Skeletal muscle cell (primary cell): ENCODE measurements at places on chromosomes 4 and X.
A peak's percentile ranks its signal among the peaks of the same experiment; 100 is the strongest.

- no peak for DNase-seq
Observed at GRCh38 chr4:172207886-172208285, 394.7 kb downstream of the GALNTL6 start.

GRCh38 chr4:158259955-158260575 lies 49.8 kb downstream of the TMEM144 start:
- no peak for DNase-seq

DNA sequence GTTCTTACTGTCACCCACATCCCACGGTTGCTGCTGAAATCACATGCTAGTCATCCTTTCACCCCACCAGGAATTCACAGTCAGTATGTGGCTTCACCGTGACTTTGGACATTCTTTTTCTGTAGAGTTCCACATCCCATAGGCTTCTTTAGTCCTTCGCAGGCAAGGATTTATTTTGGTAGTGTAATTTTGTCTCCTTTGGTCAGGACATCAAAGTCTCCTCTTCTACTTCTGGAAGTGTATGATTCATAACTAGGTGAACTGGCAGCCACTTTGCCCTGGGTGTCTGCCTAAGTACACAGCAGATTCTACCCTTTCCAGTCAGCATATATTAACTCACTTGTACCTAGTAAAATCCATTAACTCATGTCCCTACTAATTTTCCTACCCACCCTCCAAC lies 38.3 kb upstream of the MMAA start:
- DNase-seq = no peak

DNA sequence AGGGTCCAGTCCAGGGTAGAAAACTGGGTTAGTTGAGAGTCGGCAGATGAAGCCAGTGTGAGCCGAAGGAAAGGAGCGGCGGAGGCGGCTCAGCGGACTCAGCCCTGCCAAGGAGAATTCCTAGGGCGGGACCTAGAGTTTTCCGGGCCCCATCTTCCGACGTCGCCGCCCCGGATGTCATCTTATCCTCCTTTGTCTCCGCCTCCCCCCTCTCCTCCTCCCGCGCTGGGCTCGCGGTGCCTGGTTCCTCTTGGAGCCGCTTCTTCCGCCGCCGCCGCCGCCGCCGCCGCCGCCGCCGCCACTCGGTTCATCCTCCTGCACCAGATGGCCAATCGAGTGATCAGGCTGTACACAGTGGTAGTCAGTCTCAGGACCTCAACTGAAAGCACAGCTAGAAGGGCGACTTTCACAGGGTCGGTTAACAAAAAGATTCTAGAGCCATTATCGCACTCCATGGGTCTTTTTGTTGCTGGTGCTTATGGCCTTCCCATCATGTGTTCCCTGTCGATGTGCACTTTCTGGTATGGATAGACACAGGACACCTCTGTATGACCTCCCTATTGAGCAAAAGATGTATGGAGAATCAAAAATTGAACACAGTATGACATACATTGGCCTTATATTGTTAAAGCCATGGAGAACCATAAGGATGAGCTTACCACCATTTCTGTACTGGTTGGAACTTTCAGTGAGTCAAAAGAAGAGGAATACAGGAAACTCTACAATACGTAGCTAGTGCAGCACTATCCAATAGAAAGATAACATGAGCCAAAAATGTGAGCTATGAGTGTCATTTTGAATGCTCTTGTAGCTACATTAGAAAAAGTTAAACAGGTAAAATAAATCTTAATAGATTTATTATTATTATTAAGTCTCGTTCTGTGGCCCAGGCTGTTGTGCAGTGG lies 32.4 kb upstream of the THOC2 start:
- peak; percentile 55 for DNase-seq

DNA sequence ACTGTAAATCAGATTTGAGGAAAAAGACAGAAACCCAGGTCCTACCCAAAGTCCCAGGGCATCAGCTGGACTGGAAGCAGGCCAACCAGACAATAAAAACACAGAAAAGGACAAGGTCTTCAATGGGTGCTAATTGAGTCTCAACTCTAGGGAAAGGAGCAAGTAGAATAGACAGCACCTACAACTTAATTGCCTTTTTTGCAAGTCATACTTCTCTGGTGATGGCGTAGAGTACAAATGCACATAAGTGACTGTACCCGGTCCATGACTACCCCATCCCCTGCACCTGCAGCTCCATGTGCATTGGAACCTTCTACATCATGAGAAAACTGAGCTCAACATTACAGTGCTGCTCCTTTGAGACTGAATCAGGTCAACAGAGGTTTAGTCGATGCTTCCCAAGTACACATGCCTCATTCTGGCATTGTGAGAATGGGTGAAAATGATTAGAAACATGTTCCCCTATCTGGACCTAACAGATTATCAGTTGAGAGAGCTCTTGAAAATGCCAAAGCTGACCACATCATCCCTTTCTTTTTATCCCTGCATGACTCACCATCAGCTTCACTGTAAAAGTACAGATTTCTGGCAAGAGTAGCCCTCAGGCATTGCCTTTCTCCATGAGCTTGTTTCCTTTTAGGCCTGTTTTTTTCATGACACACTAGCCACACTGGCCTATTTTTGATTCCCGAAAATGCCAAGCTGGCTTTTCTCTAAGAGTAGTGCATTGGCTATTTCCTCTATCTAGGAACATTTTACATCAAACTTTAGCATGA lies 298.3 kb downstream of the HS3ST1 start:
- peak; percentile 17 for DNase-seq

DNA sequence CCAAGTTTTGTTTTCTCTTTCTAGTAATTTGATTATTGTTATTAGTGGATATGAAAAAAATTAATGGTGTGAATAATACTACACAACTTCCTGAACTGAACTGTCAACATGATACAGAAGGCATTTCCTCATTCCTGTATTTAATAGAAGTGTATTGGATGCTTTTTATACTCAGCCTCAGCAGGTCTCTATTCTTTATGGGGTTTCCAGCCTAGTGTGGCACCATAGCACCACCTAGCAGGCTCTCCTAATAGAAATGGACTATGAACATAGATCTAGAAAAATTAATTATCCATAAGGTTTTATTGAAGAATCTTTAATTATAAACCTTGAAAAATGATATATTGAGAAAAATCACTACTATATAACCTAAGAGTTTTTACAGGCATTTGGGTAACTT lies 52.4 kb downstream of the GLRB start:
- peak; percentile 10 for DNase-seq

GRCh38 chr4:10532155-10532554 lies 74.9 kb upstream of the ZNF518B start:
- no peak for DNase-seq

DNA sequence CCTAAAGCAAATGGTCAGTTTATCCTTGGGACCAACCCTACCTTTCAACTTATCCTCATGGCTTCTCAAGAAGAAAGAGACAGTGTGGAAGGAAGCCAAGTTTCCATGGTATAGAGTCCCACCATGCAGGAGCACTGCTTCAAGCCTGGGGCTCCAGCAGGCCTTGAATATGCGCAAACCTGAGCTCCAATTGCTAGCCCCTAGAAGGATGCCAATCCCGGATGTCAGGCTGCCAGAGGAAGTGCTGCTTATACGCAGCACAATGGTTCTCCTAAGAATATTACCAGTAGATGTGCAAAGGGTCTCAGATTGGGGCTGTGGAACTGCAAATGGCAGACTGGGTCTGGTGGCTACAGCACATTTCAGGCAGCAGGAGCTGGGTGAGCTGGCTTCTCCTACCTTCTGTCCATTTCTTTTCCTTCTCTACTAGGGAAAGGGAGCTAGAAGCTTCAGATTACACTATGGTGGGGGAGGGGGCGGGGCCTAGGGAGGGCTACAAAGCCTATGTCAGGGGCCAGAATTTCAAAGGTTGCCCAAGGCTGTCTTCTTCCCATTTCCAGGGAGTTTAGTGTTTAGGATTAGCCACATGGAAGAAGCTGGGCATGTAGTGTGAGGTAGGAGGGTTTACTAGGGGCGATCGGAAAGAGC lies 40.7 kb upstream of the CITED1 start:
- no peak for DNase-seq

GRCh38 chr4:113673450-113673849 lies 88.1 kb downstream of the CAMK2D start:
- DNase-seq = no peak

GRCh38 chrX:119971184-119971583 lies 27.6 kb upstream of the NKAP start:
- no peak for DNase-seq

GRCh38 chr4:87192145-87192919 lies 28.1 kb downstream of the KLHL8 start:
- DNase-seq = no peak

DNA sequence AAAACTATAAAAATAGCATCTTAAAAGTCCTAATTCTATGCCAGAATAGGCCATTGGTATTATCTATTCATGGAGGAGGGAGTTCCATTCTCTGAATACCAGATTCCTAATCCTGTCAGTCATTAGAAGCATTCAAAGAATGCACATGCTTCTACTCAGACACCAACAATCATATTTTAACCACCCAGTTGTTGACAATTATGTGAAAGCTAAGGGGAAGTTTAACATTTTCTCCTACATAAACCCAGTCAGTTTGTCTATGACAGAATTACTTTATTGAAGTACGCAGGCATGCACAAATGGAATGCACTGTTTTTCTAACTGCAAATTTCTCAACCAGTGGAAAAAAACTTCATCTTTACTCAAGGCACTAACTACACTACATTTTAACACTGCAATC lies 69.6 kb upstream of the MTNR1A start:
- DNase-seq = peak; percentile 46

DNA sequence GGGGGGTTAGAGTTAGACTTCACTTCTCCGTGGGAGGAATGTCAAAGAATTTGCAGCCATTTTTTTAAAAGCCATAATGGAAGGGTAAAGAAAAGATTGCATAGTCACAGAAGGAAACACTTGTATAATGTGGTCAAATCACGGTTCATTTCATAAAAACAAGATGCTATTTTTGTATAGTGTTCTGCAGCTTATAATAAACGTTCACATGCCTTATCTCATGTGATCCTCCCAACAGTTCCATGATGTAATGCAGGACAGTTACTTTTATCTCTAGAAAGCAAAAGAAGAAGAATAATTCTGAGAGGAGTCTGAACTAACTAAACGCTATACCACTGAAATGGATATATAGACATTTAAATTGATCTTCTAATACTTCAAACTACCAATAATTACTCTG lies 71.3 kb upstream of the CAMK2D start:
- no peak for DNase-seq

DNA sequence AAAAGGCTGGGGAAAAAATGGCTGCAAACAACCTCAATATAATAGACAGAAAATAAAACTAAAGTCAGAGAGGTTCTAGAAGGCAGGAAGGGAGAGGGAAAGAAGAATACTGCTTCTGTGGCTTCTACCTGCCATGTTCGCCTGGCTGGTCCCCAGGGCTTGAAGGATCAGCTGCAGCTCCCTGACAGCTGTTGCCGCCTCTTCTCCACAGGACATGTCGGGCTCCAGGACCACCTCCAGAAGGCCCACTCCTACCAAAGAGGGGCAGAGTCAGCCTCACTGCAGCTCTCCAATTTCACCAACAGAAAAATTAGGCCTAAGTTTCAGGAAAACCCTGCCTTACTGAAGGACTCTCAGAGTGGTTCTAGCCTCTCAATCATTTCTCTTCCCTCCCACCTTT lies 44.9 kb downstream of the GATB start:
- no peak for DNase-seq

DNA sequence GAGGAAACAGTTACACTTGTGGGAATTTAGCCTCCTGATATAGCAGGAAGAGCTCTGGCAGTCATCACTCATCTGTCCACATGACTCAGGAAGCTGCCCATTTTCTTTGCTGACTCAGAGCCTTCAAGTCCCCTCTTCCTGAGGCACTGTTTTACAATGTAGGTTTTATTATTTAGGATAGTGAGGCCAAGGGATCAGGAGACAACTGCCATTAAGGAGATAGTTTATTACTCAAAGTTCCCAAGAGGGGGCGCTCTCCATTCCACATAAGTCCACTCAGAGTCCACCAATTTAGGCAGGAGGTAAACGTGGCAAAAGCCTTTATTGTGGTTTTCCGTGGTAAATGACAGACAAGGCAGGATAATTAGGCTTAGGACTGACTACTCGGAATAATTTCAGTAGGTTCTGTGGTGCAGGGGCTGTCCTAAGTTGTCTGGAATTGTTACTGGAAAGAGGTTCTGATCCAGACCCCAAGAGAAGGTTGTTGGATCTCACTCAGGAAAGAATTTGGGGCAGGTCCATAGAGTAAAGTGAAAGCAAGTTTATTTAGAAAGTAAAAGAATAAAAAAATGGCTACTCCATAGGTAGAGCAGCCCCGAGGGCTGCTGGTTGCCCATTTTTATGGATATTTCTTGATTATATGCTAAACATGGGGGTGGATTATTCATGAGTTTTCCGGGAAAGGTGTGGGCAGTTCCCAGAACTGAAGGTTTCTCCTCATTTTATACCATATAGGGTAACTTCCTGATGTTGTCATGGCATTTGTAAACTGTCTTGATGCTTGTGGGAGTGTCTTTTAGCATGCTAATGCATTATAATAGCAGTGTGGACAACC lies 96.0 kb upstream of the RAB40AL start:
- no peak for DNase-seq

DNA sequence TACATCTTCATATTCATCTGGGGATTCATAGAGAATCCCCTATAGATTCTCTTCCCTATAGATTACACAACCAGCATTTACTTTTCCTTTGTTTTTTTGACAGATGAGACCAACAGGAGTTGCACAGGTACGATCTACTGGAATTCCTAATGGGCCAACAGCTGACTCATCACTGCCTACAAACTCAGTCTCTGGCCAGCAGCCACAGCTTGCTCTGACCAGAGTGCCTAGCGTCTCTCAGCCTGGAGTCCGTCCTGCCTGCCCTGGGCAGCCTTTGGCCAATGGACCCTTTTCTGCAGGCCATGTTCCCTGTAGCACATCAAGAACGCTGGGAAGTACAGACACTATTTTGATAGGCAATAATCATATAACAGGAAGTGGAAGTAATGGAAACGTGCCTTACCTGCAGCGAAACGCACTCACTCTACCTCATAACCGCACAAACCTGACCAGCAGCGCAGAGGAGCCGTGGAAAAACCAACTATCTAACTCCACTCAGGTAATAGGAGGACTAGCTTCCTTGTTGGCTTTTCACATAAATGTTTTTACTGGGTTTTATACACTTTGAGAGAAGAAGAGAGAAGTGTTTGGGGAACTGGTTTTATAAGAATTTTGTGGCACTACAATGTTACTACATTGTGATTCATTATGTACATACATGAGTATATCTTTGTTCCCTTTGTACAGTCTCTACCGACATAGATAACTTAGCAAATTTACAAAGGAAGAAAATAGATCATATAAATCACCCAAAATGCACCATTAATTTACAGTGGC lies 137.2 kb downstream of the DIPK2B start:
- DNase-seq = no peak

- DNase-seq = no peak
Observed at GRCh38 chr4:8419222-8420041, 21.1 kb downstream of the ACOX3 start.

DNA sequence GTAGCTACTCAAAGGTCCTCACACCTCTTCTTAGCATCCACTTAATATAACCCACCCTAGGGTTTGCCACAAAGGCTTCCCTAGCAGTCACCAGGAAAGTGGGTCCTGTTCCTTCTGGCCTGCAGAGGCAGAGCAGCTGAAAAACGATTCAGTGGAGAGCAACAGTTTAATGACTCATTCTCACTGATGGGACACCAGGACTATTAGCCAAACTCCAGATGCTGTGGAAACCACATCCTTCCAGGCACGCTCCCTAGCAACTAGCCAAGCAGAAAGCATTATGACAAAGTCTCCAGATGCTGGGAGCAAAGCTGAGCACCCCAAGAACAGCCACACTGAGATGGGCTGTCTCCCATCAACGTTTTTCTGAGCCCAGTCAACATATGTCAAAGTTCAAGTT lies 30.3 kb upstream of the UTP14A start:
- DNase-seq = peak; percentile 24

GRCh38 chrX:67724359-67725110 lies 180.7 kb downstream of the AR start:
- no peak for DNase-seq
